ENCODE measurements at places on chromosomes 1 and 21.

DNA sequence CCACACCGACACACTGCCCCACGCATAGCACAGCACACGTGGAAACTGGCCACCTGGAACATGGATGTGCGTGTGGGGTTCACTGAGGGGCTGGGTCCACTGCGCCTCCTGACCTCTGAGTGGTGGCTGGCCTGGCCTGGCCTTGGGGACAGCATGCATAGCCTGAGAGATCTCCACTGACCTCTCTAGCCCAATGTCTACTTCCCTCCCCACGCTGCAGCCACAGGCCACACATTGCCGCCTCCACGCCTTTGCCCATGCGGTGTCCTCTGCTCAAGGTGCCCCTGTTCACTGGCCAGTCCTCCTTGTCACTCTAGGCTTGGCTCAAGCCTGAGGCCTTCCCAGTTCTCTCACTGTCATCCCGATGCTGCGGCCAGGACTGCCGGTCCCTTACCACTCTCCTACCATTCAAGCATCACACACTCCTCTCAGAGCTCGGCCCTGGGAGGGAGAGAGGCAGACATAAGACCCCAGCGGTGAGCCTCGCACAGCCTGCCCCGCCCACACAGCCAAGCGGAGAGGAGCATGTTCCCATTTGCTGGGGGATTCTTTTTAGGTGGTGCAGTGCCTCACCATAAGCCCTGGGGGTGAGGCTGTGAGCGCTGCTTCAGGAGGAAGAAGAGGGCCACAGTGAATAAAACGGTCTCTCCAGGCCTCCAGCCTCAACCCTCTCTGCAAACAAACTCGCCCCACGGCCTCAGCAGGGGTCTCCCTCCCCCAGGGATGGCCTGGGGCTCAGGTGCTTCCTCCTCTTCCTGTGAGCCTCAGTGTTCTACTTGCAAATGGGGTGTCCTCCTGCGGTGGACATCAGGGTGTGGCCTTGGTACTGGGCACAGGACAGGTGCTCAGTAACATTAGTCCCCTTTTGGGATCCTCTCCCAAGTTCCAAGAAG is 80.8 kb downstream of the DMRTB1 start:
- DNase-seq, result no peak

GRCh38 chr1:44485934-44486460 is 80.9 kb downstream of the RNF220 start:
- DNase-seq, result no peak

DNA sequence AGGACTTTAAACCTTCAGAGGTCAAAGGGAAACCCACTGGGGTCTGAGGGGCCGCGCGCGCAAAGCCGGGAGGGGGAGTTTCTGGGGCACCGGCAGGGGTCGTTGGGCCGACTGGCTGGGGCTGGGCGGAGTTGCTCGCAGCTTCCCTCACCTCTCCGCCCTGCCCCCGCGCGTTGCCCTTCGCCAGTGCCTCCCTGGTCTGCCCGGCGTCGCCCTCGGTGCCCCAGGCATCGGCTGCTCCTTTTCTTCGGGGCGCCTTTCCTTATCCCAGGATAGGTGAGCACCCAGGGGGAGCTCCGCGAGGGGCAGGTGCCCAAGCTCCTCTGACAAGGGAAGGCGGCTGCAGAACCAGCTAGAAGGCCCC is 390 bp upstream of the NGF start:
- no peak for DNase-seq

DNA sequence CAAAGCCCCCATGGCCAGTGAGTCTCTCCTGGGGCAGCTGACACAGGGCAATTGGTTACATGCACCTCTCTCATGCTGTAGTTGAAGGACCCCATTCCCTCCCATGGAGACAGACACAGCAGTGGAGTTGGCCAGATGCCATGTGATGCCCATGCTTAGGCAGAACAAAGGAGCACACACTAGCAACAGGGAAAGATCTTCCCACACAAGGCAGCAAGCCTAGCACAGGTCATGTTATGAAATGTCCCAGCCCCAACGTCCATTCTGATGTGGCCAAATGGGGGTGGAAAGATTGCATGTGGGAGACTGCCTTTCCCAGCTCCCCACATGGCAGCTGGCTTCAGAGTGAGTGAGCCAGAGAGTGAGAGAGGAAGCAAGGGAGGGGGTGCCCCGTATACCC is 34.5 kb downstream of the AADACL4 start:
- no peak for DNase-seq

- no peak for DNase-seq
These were observed 11.5 kb upstream of the COL16A1 start for GRCh38 chr1:31715087-31715872.

DNA sequence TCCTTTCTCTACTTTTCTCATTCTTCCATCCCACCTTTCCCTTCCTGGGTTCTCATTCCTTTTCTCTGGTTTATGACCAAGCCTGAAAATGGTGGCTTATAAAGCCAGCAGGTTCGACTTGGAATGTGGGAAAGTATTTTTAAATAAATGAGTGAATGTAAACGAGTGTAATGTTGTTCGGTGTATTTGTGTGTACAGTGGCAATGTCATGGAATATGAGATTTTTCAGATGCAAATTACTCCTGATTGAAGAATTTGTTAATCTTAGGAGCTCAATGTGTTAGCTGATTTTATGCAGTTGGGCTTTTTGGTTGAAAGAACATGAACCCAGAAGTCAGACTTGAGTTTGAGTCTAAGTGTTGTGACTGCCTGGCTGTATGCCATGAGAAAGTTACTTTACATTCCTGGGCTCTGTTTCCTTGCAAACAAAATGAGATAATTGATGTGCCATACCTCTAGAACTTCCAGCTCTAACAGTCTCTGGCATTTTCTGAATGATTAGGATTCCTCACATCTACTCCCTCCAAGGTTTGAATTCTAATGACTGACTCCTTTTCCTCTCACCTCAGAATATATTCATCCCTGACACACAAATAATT is 6.6 kb downstream of the SGIP1 start:
- DNase-seq, result no peak

DNA sequence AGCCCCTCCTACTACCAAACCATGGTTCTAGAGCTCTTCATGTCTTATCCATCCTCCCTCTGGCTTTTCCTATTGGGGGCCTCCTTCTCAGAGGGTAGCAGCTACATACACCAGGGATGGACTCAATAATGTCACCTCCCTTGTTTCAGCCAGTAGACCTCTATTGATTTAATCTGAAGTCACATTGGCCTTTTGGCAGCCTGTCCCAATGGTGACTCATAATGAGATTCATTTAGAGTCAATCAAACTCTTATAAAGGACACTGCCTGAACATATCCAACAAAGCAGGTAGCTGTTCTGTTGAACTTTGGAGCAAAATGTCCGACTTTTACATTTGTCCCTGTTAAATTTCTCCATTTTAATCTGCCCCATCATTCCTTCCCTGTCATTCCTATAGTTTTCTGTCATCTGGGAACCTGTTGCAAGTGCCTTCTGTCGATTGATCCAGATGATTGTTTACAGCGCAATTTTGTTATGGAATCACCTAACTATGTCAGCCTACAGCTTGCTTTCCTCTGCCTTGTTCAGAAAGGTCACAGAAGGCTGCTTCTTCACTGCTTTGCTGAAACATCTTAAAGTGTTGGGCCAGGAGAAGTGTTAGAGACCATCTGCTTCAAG is 105.9 kb downstream of the ETS2 start:
- no peak for DNase-seq

DNA sequence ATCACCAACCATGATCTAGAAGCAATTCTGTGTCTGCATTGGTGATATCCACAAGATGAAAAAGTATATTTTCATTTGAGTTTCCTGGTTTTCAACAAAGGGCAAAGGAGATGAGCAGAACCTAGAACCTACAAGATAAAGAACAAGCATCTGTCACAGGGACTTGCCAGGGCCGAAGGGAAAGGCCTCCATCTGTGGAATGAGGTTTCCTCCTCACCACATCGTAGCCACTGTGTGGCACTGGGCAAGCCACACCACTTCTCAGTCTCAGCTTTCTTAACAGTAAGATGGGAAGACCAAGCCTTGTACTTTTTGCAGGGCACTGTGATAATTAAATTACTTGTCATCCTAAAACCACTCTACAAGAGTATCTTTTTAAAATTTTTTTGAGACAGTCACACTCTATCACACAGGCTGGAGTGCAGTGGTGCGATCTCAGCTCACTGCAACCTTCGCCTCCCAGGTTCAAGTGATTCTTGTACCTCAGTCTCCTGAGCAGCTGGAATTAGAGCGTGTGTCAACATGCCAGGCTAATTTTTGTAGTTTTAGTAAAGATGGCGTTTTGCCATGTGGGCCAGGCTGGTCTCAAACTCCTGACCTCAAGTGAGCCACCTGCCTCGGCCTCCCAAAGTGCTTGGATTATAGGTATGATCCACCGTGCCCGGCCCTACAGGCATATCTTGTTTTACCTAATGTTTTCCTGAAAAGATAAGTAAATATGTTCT is 45.8 kb downstream of the ARHGEF11 start:
- DNase-seq, result no peak

- DNase-seq, result no peak
These were observed 219.5 kb downstream of the TPR start for GRCh38 chr1:186155594-186155993.

DNA sequence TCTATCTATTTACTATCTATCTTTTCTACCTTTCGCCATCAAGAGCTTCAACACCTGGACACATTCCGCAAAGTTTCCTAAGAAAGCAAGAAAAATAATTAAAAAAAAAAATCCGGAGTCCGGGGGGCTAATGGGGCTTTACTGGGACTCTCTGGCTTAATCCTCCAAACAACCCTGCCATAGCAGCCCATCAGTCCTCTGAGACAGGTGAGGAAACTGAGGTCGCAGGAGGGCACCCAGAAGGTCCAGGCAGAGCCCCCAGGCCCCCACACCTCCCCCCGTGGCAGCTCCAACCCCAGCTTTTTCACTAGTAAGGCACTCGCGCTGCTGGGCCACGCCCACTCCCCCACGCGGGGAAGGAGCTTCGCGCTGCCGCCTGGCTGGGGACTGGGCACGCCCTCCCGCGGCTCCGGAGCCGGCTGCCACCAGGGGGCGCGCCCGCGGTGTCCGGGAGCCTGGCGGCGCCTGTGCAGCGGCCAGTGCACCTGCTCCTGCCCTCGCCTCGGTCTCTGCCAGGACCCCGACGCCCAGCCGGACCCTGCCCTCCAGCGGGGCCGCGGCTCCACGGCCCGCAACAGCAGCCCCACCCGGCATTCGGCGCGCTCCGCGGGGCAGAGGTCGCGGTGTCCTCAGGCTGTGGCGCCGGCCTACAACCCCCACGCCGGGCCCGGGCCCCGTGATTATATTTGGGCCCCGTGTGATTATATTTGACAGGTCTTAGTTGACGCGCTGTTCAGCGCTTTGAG is 54.1 kb upstream of the SAMD11 start:
- DNase-seq, result peak; percentile 87

DNA sequence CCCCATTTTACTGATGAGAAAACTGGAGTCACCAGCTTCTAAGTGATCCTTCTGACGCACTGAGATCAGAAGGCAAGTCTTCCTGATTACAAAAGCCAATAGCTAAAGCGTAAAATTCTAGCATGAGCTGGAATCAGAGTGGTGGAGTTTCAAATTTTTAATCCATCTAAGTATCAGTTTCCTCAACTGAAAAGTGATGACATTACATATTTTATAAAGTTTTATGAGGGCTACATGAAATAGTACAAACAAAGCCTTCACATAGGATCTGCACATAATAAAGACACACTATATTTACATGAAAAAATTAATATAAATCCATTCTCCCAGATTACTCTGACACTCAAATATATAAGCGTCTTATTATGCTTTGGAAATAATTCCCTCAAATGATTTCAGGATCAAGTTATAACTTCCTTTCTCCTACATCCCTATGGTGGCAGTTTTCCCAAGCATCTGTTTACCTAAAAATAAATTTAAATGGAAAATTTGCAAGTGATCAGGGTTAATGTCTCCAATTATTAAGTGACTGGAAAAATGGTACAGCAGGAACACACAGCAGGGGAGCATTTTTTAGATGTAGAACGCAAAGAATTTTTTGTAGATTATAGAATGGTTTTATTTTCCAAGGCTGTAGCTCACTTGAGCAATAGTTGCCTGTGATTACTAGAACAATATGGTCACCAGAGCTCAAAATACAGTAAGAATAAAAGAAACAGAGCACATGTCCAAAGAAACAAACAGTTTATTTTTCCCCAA is 490.4 kb upstream of the C1orf87 start:
- no peak for DNase-seq

GRCh38 chr1:231731268-231731667 is 104.7 kb downstream of the DISC1 start:
- DNase-seq, result no peak

DNA sequence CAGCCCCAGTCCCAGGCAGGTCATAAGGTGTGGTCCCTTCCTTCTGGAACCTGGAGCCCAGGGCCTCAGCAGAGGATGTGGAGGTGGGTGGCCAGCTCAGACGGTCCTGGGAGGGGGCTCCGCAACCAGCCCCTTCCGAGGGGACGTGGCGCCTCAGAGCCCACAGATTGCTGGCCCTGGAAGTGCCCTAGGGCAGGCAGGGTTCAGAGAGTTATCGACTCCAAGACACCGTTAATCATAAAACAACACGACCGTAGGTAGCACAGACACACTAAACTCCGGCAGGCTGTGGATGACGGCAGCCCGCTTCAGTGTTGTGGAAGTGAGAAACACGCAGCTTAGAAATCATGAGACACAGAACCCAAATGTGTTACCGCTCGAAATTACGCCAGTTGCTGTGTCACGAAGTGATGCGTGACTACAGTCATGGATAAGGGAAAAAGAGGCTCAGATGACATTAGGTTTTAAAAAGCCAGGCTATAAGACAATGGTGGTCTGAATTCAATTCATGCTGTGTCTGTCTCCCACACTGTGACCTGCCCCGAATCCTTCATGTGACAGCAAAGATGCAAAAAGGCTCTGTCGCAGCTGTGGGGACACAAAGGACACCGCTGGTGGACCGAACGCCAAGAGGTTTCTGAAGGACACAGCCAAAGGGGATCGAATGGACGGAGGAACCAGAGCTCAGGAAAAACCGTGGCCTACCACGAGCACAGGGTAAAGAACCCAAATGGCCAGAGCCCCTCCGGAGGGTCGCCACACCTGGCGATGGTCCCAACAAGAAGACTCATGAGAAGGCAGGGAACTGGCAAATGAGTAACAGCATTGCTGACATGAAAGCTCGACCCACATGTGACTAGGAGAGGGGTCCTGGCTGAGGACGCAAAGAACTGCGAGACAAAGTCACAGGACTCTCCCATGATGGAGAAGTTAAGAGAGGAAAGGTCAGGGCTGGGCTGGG is 1.7 kb upstream of the SUMO3 start:
- no peak for DNase-seq
